ENCODE measurements at places on chromosomes 12 and 14.

DNA sequence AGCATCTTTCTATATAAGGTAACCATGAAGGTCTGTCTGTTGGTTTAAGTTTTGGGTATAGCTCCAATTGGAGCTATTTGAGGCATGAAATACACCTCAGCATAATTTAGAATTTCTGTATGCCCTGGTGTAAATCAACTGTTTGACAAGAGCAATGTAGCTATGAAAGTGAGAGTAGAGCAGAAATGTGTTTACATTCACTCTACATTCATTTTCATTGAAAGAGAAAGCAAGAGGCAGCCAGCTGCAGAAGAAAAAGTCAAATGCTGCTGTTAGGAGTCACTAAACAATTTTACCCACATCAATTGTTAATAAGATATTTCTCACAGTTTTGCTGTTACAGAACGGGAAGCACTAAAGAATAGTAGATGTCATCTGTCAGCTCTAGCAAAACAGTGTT, 252.5 kb downstream of the SLC6A15 start:
- DNase-seq = no peak

DNA sequence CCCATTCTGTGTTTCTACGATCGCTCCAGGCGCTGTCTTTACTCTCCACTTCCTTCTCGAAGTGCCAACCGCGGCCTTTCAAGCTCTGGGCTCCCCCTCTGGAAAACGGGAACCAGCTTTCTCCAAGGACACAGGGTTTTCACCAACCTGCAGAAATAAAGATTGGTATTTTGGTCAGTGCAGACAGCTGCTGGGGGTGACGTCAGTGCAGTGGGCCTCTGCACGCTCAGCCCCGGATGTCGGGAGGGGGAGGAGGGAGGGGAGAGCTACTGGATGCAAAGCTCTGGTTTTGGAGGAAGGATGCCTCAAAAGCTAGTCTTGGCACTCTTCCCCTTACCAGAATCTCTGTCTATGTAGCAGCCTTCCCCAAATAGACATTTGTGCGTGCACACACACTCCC, 19.9 kb downstream of the HRK start:
- peak; percentile 39 for DNase-seq

DNA sequence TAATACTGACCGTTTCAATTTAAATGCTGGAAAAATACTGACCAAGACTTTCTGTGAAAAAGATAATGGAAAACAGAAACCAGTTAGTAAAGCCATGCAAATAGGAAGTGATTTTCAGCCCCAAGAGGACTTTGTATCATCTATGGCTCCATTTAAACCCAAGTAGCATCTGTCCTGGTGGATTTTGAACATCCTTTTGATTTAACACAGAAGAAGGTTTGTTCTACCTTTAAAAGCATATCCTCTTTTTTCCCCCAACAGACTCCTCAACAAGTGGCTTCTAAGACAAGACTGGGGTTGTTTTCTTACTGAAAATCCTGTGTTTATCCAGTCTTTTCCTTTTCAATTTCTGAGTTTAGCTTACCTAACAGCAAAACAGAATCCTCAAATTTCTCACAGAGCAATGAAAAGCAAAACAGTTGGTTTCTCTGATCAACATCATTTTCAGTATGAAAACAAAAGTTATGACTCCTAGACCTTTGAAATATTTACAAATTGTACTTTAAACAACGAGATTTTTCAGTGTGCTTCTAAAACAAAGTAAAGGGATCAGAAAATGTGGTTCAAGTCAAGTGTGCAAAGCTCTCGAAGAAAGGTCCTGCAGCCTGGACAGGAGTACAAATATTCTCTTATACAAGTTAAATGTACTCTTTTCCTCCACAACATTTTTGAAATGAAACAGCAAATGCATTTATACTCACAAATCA, 2.9 kb downstream of the PHLDA1 start:
- DNase-seq = no peak

- DNase-seq = no peak
Measured at GRCh38 chr12:32558903-32559302, 120.2 kb upstream of the DNM1L start.

GRCh38 chr14:21068521-21069387, 1.4 kb upstream of the ARHGEF40 start:
- peak; percentile 54 for DNase-seq

GRCh38 chr12:109777544-109777943, 55.7 kb downstream of the TRPV4 start:
- DNase-seq = peak; percentile 58

GRCh38 chr12:120984351-120984898, 6.1 kb downstream of the HNF1A start:
- no peak for DNase-seq

- DNase-seq = no peak
Measured at GRCh38 chr12:68359674-68360073, 27.5 kb upstream of the MDM1 start.

DNA sequence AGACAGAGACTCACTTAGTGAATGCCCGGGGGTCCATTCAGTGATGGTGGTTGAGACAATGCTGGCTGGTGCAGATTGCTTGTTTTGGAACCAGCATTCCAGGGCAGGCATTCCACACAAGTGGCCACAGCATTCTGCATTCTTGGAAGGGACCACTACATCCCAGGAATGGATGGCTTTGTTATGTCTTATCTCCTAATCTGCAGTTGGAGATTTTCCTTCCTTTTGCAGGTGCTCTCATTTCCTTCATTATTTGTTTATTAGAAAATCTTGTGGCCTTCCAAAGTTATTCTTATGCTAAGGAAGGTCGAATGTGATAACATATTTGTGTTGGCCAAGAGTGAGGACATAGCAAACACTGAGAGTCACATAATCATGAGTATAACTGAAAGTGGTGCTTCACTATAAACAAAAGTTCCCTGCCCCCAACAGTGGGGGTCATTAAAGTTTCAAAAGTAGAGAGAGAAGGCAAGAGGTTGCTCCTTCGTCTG, 66.0 kb downstream of the BMP4 start:
- DNase-seq = no peak

- no peak for DNase-seq
Measured at GRCh38 chr14:96904201-96904600, 107.0 kb downstream of the VRK1 start.

DNA sequence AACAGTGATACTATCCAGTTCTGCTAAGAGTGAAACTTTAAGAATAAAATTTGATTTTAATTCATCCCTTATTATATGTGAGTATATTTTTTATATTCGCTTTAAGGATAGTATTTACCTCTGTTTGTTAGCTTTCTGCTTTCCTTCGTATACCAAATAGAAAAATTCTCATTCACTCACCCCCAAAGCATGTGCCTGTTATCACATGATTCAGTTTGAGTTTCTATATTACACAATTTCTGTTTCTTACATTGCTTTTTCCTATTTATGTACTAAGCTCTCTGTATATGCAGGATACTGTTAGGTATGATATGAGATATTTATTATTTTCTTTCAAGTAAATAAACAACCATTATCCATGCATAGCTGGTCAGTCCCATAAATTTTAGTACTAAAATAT, 275.2 kb downstream of the FBXL14 start:
- DNase-seq = no peak

GRCh38 chr14:64550621-64551333, 1.0 kb downstream of the PPP1R36 start:
- no peak for DNase-seq

DNA sequence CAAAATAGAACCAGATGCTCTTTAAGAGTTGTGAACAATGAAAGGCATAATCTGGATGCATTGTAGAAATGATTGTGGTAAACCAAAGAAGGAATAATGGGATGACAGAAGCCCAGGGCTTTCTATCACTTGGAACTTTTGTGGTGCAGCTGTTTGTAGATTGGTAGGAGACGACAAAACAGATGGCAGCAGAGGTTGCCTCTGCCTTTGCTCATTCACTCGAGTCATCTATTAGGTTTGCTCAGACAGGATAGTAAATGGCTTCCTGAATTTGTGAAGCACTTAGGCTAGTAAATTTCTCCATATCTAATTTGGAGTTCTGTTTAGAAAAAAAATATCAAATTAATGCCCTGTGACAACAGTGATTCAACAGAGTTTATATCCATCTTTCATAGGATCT, 78.4 kb downstream of the FGD4 start:
- DNase-seq = no peak

GRCh38 chr12:97471194-97471593, 8.6 kb downstream of the RMST start:
- DNase-seq = no peak

- DNase-seq = no peak
Measured at GRCh38 chr14:49975276-49975675, 82.4 kb downstream of the ARF6 start.

DNA sequence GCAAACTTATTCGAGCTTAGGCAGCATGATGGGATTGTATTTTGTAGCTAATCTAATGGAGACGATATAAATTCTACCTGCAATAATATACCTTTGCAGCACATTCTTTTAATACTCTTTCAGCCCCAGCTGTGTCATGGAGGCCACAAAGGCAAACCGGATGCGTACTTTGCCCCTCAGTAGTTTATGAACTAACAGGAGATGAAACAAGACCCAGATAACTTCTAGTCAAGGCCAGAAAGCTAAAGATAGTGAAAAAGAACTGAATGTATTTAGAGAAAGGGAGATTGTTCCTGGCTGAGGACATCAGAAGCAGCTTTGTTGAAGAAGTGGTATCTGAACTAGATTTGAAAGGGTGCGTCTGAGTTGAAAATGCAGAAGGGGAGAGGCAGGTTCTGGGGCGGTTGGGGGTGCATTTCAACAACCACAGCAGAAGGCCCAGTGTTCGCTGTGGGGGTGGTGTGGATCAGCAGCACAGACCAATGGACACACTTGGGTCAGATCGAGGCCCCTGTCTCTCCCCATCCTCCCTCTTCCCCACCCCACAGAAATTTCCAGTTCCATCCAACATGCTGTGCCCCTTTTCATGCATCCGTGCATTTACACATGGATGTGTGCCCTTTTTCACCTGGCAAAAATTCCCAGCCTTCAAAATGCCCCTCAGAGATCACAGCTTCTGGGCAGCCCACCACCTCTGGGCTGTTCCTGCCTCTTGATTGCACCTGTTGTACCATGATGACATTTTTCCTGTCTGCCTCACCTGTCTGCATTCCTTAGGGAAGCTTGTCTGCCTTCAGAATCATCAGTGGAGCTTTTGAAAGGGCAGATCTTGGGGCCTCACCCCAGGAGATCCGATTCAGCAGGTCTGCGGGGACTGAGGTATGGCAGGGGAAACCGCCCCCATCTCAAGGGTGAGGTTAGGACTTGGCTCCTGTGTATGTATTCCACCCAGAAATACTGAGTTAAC, 2.2 kb downstream of the ZNF839 start:
- DNase-seq = no peak

DNA sequence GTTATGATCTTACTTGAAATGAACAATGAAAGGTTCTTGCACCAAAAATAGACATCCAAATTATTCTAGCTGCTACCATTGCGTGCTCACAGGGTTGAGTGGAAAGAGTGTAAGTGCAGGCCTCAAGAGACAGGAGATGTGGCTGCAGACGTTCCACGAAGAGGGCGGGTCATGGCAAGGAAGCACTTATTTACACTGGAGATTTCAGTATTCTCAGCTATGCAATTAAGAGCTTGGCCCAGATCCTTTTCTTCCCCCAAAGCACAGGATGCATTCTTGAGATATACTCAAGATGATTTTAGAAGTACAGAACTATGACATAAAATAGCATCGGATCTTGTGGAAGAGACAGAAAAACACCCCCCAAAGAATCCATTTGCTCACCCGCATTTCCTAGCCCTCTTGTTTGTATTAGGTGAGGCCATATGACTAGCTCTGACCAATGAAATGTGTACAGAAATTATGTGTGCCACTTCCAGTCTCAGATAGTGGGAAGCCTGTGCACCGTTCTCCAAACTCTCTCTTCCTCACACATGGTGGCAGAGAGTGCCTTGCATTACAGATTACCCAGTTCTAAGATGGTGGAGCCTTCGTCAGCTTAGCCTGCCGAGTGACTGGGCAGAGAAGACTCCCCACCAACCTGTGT, 261.4 kb downstream of the TTC8 start:
- DNase-seq = no peak

- no peak for DNase-seq
Measured at GRCh38 chr14:34093883-34094282, 143.0 kb upstream of the EGLN3 start.

GRCh38 chr12:62258941-62259630, 1.1 kb upstream of the USP15 start:
- no peak for DNase-seq

DNA sequence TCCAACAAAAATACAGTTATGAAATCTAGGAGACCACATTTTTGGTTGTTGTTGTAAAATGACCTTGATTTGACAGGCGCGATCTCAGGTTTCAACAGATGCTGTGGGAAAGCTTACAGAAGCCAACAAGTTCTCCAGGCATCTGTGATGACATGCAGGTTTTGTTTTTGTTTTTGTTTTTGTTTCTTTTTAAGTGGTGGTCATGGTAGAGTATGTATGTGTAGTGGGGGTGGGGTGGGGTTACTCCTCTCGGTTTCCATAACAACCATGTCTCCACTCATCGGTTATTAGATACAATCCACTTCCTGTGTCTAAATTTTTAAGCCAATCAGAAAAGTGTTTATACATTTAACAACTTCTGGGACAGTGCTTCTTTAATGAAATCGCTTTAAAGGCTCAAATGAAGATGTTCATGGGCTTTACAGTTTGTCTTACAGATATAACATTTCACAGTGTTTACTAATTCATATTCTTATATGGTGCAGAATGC, 199.9 kb upstream of the FOXN3 start:
- peak; percentile 49 for DNase-seq

- DNase-seq = no peak
Measured at GRCh38 chr12:72957454-72957853, 685.3 kb downstream of the TRHDE start.

GRCh38 chr14:70906793-70907175, 475 bp upstream of the PCNX1 start:
- DNase-seq = no peak

DNA sequence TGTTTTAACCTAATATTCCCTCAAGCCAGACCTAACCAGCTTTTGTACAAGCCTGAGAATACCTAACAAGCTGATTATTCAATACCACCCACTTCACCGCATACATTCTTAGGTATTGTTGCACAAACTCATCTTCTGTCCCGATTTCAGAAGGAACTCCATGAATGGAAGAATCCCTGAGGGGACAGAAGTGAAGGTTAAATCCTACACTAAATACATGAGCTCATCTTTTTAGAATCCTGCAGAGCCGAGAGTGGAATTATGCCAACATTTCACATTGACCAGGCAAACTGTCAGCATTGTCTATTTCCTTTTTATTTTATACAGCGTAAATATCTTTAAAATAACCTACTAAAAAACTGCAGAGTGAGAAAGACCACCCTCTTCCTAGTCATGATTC, 140.7 kb upstream of the PRICKLE1 start:
- no peak for DNase-seq

DNA sequence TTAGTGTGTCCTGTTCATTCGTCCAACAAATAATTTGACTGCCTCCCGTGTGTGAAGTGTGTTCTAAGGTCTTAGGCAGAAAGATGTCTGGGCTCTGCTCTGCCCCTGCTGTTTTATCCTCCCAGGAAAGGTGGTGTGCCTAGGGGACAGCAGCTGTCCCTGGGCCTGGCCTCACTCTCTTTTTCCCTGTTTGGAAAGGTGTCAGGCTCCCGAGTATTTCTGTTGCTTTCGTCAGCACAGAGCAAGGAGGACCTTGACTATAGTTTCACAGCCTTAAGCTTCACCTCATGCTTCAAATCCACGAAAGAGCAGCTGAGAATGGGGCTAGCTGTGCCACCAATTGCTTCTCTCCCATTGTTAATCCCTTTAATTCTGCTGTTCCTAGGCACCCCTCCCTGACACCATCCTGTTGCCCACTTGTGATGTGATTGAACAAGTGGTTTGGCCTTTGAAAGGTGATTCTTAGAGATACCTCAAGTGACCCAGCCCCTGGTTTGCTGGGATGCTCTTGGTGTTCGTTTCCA, 54.2 kb downstream of the TGFB3 start:
- no peak for DNase-seq

- DNase-seq = no peak
Measured at GRCh38 chr14:50785457-50786063, 45.4 kb downstream of the NIN start.
